Fibroblast of skin of right quadriceps (primary cell): ENCODE measurements at places on chromosomes 13 and 19.

- DNase-seq = peak; percentile 62
Measured at GRCh38 chr13:48492470-48493065, 40.3 kb downstream of the RCBTB2 start.

- no peak for DNase-seq
Measured at GRCh38 chr13:112179995-112180394, 113.0 kb downstream of the SOX1 start.

DNA sequence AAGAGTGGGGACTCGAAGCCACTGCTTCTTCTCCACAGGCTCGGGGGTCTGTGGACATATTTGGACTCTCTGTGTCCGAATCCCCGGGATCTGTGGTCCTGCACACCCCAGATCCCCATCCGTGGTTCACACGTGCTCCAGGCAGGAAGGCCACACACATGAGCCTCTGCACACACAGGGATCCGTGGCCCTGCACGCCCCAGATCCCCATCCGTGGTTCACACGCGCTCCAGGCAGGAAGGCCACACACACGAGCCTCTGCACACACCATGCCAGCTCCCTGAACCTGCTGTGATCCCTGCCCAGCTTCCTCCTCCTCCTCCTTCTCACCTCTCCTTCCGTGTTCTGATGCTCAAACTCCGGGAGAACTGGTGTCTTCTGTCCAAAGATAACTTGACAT lies 3.1 kb downstream of the TEX29 start:
- no peak for DNase-seq

DNA sequence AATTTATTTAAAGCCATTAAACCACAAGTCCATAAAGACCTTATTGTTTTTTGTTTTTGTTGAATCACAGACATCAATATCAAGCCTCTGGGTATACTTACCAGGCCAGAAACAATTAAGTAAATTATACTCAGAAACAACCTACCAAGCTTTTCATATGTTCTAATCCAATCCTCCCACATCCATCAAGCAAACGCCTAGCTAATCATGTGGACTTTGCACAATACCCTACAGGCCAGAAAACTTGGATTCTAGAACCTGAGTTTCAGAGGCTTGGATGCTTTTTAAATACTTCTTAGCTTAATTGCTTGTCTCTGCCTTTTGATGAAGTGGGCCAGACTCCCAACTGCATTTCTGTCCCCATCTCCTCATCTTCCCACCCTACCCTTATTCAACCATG lies 39.9 kb downstream of the TGDS start:
- no peak for DNase-seq

- no peak for DNase-seq
Measured at GRCh38 chr13:91115776-91116175, 231.7 kb upstream of the MIR17HG start.

DNA sequence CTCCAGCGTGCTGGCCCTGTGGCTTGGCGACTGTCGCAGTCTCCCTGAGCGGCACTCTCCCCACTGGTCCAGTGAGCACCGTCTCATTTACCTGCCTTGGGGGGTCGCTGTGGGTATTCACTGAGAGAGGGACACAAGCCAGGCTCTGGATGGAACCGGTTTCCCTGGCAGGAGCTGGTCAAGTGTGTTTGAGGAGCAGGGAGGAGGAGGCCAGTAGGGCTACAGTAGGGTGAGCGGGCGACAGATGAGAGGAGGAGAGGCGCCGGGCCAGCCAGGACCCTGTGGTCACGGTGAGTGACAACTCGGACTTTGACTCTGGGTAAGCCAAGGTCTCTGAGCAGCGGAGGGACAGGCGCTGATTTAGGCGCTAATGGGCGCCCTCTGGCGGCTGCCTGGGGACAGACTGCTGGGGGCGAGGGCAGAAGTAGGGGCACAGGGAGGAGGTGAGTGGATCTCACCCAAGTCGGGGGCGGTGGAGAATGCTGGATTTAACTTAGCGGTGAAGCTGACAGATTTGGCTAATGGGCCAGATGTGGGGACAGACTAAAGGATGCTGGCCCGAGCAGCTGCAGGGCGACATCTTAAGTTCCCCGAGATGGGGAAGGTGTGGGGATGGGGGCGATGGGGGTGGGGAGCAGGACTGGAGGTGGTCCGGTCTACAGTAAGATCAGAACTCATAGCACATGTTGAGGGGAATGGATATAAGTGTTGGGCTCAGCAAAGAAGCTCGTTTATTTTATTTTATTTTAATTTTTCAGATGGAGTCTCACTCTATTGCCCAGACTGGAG lies 4.7 kb upstream of the PRMT1 start:
- DNase-seq = peak; percentile 47

GRCh38 chr19:13212759-13213330 lies 62.6 kb downstream of the IER2 start:
- DNase-seq = peak; percentile 47

DNA sequence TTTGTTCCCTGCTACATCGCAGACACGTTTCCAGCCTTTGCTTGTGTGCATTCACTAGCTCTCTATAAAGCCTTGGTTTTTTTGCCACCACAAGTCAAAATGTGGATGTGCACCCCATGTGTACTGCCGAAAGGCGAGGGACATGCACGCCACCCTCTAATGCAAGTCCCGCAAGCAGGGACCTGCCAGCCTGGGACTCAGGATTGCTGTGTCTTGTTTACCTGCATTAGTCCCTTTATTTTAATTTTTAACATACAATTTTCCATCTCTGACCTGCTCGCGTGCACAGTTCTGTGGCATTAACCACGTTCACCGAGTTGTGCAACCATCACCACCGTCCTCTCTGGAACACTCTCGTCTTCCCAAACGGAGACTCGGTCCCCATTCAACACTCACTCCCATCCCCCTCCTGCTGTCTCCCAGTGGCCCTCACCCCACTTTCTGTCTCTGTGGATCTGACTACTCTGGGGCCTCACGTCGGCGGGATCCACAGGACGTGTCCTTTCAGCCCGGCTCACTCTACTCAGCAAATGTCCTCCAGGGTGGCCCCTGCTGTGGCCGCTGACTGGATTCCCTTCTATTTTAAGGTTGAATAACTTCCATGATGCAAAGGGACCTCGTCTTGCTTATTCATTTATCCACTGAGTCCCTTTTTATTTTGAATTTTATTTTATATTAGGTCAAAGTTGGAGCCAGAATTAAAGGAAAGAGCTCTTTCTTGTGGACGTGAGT lies 58.4 kb downstream of the RASA3 start:
- DNase-seq = no peak

- no peak for DNase-seq
Measured at GRCh38 chr19:7748756-7749155, 1.4 kb upstream of the CD209 start.

DNA sequence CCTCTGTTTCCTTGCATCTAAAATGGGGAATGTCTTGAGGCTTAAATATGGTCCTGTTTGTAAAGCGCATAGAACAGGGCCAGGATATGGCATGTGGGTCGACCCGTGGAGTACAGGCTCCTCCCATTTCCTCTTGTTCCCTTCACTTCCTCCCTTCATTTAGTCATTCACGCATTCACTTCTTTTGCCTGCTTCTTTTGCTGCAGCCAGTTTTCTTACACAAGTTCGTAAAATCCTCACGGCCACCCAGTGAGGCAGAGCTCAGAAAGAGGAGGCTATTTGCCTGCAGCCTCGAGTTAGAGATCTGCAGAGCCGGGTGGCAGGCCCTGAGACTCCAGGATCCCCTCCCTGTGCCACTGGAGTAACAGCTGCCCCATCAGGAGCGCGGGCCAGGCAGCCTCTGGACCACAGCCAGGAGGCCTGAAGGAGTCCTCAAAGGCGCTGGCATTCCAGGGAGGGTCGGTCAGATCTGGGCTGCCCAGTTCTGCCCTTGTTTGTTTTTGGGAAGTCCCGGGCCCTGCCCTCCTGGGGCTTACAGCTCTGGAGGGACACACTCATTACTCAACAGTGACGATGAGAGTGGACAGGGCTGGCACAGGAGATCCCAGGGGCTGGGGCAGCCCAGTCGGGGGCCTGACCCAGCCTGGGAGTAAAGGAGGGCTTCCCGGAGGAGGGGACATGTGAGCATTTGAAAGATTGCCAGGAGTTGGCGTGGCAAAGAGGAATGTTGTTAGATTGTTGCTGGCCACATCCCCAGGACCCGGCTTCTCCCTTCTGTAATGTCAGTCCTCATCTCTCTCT lies 4.6 kb downstream of the PPP5C start:
- peak; percentile 37 for DNase-seq

DNA sequence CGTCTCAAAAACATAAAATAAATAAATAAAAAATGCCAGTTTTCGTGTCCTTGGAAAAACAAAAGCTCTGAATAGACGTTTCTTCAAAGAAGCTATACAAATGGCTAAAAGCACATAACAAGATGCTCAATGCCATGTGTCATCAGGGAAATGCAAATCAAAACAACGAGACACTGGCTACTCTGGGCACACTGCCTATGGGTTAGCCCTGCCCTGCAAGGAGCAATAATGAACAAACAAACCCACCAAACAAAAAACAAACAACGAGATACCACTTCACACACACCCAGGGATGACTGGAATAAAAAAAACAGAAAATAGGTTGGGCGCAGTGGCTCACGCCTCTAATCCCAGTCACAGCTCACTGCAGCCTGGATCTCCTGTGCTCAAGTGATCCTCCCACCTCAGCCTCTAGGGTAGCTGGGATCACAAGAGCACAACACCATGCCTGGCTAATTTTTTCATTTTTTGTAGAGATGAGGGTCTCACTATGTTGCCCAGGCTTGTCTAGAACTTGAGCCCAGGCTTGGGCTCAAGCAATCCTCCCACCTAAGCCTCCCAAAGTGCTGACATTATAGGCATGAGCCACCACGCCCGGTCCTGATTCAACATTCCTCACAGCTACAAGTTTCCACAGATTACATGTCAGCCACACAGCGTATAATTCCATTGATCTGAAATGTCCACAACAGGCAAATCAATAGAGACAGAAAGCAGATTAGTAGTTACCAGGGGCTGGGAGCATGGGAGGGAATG lies 15.5 kb upstream of the ISYNA1 start:
- no peak for DNase-seq

DNA sequence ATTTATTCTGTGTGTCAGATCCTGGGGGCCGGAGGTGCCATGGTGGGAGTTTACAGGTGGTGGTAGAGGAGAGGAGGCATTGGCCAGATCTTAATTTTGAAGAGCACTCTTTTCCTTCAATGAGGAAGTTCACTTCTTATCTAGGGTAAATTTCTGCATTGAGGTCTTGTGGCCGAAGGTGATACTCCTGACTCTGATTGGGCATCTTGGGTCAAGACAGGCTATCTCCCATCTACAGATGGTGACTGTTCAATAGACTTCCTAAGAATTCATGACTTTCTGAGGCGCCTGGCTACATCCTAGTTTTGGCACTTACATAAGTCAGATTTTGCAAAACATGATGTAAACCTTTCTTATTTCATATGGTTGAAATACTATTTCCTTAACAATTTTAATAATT lies 135.2 kb downstream of the SUCLA2 start:
- DNase-seq = no peak

DNA sequence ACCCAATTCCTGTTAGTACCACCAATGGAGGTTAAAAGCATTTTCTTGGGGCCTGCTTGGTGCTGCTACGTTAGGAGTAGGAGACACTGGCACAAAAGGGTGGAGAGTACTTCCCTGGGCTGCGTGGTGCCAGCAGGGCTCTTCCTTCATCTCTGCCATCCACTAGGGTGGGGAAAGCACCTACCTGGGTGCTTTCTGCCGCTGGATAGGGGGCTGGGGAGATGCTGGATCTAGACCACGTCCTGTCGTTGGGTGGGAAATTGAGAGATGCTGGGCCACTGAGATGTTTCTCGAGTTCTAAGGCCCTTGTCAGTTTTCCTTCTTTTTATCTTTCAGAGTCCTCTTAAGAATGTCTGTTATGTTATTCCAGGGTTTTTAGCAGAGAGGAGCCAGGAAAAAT lies 6.7 kb upstream of the FCGBP start:
- no peak for DNase-seq

- no peak for DNase-seq
Measured at GRCh38 chr19:56301155-56301554, 13.5 kb downstream of the ZSCAN5A start.

DNA sequence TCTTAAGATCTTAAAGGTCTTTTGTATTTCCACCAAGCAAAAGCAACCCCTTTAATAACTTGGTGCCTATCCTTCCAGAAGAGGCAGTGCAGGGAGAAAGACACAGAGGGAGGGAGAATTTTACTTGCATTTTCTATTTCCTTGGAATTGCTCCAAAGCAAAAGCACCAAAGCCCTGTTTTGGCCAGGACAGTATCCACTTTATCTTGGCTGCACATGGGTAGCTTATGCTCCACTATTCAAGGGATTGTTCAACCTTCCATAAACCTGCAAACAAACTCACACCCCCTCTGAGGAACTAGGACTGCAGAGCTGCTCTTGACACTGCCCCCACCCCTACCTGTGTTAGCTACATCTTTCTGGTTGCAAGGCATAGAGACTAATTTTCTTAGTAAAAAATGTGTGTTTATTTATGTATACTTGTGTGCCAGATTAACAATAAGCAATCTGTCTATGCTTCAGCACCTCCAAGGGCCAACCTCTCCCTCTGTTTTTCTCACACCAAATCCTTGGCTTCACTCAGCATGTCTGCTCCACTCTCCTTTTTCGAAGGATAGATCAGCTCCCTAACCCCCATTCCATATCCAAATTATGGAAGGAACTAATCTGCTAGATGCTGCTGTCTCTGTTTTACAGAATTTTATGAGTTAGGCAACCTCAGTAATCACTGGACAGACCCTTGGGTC lies 68.1 kb upstream of the KLF12 start:
- no peak for DNase-seq

GRCh38 chr19:48837687-48838086 lies 1.4 kb upstream of the HSD17B14 start:
- no peak for DNase-seq

GRCh38 chr13:38566519-38566918 lies 120.4 kb upstream of the FREM2 start:
- DNase-seq = peak; percentile 22

DNA sequence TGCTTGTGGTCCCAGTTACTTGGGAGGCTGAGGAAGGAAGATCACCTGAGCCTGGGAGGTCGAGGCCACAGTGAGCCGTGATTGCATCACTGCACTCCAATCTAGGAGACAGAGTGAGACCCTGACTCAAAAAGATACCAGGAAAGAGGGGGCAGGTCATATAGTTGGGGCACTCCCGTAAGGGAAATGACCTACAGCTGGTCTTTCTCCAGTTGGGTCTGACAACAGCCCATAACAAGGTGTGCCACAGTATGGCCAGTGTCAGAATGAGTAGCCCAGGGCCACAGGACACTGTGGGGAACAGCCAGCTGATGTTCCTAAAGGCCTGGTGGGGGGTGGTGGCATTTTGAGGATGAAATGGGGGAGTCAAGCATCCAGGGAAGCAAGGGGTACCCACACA lies 10.8 kb downstream of the DNMT1 start:
- DNase-seq = no peak

GRCh38 chr19:21210037-21210621 lies 68.3 kb downstream of the ZNF431 start:
- no peak for DNase-seq

DNA sequence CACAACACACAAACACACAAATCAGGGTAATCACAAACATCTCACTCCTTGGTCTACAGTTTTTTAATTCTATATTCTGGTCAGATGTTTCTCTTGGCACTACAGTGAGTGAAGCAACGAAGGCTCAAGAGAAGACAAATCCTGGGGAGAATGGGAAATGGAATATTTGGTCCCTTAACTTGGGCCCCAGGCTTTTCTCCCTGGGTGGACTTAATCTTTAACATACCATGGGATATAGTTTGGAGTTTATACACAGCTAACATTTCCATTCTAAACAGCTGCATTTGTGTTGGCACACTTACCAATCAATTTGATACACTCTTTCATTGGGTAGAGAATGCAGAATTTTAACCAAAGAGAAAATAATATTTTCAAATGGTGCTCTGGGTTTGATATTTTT lies 1132.6 kb upstream of the SLC10A2 start:
- DNase-seq = no peak
